ENCODE measurements at places on chromosomes 7 and 10. TPM values are rescaled to one million over a fixed set of nuclear protein-coding genes. Genes with fewer than 3 reads are reported as not detected.

IGFBP3 gene
- total RNA-seq = 981 TPM

DNA sequence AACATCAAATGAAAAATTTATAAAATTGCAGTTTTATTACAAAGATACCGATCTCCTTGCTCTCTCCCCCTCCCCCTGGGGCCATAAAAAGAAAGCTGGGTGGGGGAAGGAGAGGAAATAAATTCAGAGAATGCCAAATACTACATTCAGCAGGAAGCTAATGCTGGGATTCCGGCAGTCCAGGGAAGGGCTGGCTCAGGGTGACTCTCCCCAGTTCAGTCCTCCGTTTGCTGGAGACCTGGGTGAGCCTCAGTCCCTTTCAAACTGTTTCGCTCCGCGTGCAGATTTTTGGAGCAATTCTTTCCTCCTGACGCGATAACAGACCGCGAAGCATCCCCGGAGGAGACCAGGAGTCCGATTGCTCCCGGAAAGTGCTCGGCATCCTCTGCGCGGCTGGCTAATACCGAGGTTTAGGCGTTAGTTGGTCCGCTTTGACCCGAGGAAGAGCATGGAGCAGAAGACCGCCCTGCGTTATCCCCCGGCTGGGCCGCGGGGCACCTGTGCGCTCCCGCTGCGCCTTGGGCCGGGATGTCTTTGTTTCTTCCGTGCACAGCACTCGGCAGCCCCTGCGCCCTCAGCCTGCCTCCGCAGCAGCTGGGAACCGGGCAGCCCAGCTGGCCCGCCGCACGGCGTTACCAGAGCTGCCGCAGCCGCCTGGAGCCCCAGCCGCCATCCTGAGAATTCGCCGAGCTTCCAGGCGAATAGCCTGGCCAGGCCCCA, 3.9 kb upstream of the HOXA2 start:
- peaks cover 19% of the 10 kb centered on the region for H3K36me3 ChIP-seq
- H3K27me3 ChIP-seq = peaks cover 42% of the 10 kb centered on the region
- peak overlapping the region; percentile 43 for H3K4me3 ChIP-seq
- H3K4me1 ChIP-seq = peaks cover 38% of the 10 kb centered on the region
- no peak for DNase-seq

DNA sequence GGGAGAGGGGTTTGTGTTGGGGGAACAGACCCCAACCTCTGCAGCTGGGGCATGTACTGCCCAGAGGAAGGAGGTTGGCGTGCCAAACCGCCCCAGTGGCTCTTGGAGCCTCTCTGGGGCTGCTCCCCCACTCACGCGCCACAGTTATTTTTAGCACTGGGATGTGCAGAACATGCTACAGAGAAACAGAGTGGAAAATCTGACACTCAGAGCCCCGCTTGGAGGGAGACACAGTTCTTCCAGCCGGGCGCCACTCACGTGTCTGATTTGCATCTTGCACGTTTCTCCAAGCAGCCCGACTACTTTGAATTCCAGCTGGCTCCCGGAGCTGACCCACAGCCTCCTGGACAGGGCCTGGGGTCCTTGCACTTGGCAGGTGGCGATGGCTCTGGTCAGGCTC, 182.0 kb downstream of the RPS24 start:
- no peak overlapping the region for H3K4me3 ChIP-seq
- peaks cover 5% of the 10 kb centered on the region for H3K27me3 ChIP-seq
- H3K36me3 ChIP-seq = peaks cover 11% of the 10 kb centered on the region
- peak; percentile 77 for DNase-seq
- H3K4me1 ChIP-seq = peaks cover 36% of the 10 kb centered on the region

GRCh38 chr10:57785068-57785467, 482.6 kb downstream of the IPMK start:
- no peaks in the 10 kb centered on the region for H3K36me3 ChIP-seq
- DNase-seq = no peak
- no peaks in the 10 kb centered on the region for H3K27me3 ChIP-seq
- no peaks in the 10 kb centered on the region for H3K4me1 ChIP-seq
- no peak overlapping the region for H3K27ac ChIP-seq

GRCh38 chr10:53029449-53029848, 256.9 kb upstream of the MBL2 start:
- no peaks in the 10 kb centered on the region for H3K27me3 ChIP-seq
- no peak overlapping the region for H3K4me3 ChIP-seq
- no peaks in the 10 kb centered on the region for H3K4me1 ChIP-seq
- no peak for DNase-seq
- no peak overlapping the region for H3K27ac ChIP-seq

GRCh38 chr7:148931470-148931869, 47.4 kb upstream of the EZH2 start:
- H3K27me3 ChIP-seq = peaks cover 5% of the 10 kb centered on the region
- no peaks in the 10 kb centered on the region for H3K36me3 ChIP-seq
- no peak overlapping the region for H3K27ac ChIP-seq
- no peaks in the 10 kb centered on the region for H3K4me1 ChIP-seq

DNA sequence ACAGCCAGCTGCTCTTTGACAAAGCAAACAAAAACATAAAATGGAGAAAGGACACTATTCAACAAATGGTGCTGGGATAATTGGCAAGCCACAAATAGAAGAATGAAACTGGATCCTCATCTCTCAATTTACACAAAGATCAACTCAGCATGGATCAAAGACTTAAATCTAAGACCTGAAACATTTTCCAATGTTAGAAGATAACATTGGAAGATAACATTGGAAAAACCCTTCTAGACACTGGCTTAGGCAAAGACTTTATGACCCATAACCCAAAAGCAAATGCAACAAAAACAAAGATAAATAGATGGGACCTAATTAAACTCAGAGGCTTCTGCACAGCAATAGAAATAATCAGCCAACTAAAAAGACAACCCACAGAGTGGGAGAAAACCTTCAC, 425.7 kb upstream of the SEMA3D start:
- no peaks in the 10 kb centered on the region for H3K36me3 ChIP-seq
- no peaks in the 10 kb centered on the region for H3K27me3 ChIP-seq
- H3K4me1 ChIP-seq = no peaks in the 10 kb centered on the region
- no peak for DNase-seq
- no peak overlapping the region for H3K4me3 ChIP-seq

DNA sequence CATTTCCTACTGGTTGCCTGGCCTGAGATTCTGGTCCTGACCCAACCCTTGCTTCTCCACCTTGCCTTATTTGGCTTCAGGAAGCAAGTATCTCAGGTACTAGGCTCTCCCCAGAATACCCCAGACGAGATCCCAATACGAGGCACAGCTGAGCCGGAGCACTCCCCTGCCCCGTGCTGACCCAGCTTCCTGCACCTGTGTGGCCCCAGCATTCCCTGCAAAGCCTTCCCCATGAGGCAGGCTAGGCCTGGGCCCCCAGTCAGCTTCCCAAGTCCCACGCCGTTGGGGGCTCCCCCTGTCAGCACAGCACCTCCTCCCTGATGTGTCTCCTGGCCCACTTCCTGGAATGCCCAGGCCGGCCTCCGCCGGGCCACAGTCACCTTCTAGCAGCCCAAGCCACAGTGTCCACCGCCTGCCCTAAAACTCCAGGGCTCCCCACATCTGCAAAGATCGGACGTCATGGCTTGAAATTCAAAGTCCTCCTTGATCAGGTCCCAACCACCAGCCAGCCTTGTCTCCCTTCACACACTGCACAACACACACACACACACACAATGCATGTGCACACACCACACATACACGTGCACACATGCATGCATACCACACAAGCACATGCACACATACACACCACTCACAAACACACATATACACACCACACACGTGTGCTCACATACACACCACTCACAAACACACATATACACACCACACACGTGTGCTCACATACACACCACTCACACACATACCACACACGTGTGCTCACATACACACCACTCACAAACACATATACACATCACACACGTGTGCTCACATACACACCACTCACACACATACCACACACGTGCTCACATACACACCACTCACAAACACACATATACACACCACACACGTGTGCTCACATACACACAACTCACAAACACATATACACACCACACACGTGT, 78.9 kb upstream of the FOXK1 start:
- no peak overlapping the region for H3K27ac ChIP-seq
- no peaks in the 10 kb centered on the region for H3K27me3 ChIP-seq
- no peak overlapping the region for H3K4me3 ChIP-seq
- no peak for DNase-seq
- no peaks in the 10 kb centered on the region for H3K4me1 ChIP-seq
- no peaks in the 10 kb centered on the region for H3K36me3 ChIP-seq

- H3K27ac ChIP-seq = no peak overlapping the region
- no peak overlapping the region for H3K4me3 ChIP-seq
- H3K27me3 ChIP-seq = peaks cover 1% of the 10 kb centered on the region
These were observed 83.5 kb upstream of the FZD1 start for GRCh38 chr7:91180746-91181145.

- DNase-seq = no peak
- H3K36me3 ChIP-seq = no peaks in the 10 kb centered on the region
- peaks cover 19% of the 10 kb centered on the region for H3K27me3 ChIP-seq
- no peak overlapping the region for H3K4me3 ChIP-seq
These were observed 7.8 kb downstream of the FOXL3 start for GRCh38 chr7:297611-298374.

DNA sequence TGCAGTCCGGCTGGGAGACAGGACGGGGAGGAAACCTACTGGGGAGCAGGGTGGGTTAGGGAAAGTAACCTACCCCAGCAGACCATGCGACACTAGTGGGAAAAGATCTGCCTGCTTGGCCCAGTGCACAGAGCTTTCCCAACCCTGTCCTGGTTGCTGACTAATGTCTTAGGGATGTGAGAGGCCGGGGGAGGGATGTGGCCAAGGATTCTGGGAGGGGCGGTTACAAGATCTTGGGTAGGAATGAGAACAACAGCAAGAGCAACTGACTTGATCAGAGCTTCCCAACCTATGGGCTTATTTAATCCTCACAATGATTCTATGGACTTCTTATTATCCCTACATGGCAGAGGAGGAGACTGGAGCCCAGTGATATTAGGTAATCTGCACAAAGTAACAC, 24.0 kb upstream of the EIF5AL1 start:
- H3K4me1 ChIP-seq = peaks cover 45% of the 10 kb centered on the region
- peak overlapping the region; percentile 93 for H3K27ac ChIP-seq
- DNase-seq = peak; percentile 87

AKR1C8 gene
- not detected for total RNA-seq

GRCh38 chr7:110983822-110984456, 107.0 kb upstream of the LRRN3 start:
- no peak overlapping the region for H3K27ac ChIP-seq
- H3K4me1 ChIP-seq = 0 out of 2 replicates have a peak, but pooled peaks cover 8% of the 10 kb centered on the region
- H3K27me3 ChIP-seq = no peaks in the 10 kb centered on the region
- H3K4me3 ChIP-seq = no peak overlapping the region
- H3K36me3 ChIP-seq = no peaks in the 10 kb centered on the region

FOXP2 gene
- total RNA-seq = 0.12 TPM

SHOC2 gene
- 39.5 TPM for total RNA-seq

DNA sequence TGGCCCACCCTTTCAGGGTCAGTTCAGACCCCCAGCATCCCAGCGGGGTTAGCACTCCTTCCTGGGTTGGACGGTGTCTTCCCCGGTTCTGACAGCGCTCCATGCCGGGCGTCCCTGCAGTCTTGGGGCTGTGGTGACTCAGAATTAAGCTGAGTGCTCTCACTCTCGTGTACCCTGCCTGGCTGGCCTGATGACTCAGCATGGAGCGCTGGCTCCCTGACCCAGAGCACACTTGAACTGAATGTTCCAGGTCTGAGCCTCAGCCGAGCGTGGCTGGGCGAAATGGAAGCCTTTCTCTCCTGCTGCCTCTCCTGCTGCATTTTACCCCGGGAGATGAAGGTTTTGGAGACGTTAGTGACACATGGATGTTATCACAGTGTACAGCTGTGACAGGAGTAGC, 7.1 kb downstream of the BAG3 start:
- peaks cover 2% of the 10 kb centered on the region for H3K27me3 ChIP-seq
- DNase-seq = peak; percentile 94
- peak overlapping the region; percentile 97 for H3K27ac ChIP-seq
- peaks cover 33% of the 10 kb centered on the region for H3K36me3 ChIP-seq
- peak overlapping the region; percentile 89 for H3K4me3 ChIP-seq

GRCh38 chr10:69492091-69492745, 41.0 kb downstream of the TSPAN15 start:
- H3K4me1 ChIP-seq = peaks cover 9% of the 10 kb centered on the region
- H3K27me3 ChIP-seq = peaks cover 9% of the 10 kb centered on the region
- no peak overlapping the region for H3K27ac ChIP-seq
- peaks cover 13% of the 10 kb centered on the region for H3K36me3 ChIP-seq
- no peak for DNase-seq
- H3K4me3 ChIP-seq = no peak overlapping the region

GRCh38 chr7:110941385-110941784, 149.5 kb upstream of the LRRN3 start:
- peaks cover 59% of the 10 kb centered on the region for H3K4me1 ChIP-seq
- no peak for DNase-seq
- no peaks in the 10 kb centered on the region for H3K27me3 ChIP-seq
- H3K27ac ChIP-seq = no peak overlapping the region
- H3K36me3 ChIP-seq = peaks cover 8% of the 10 kb centered on the region
- no peak overlapping the region for H3K4me3 ChIP-seq

- peak overlapping the region; percentile 90 for H3K4me3 ChIP-seq
- H3K36me3 ChIP-seq = peaks cover 20% of the 10 kb centered on the region
These were observed 804 bp downstream of the BCAP29 start for GRCh38 chr7:107580716-107581383.

NKX1-2 gene
- total RNA-seq = not detected

NRG3 gene
- not detected for total RNA-seq

- peaks cover 23% of the 10 kb centered on the region for H3K4me1 ChIP-seq
- H3K36me3 ChIP-seq = no peaks in the 10 kb centered on the region
- peaks cover 1% of the 10 kb centered on the region for H3K27me3 ChIP-seq
- H3K27ac ChIP-seq = no peak overlapping the region
- H3K4me3 ChIP-seq = no peak overlapping the region
These were observed 120.1 kb downstream of the ZNF248 start for GRCh38 chr10:37737336-37737735.

DNA sequence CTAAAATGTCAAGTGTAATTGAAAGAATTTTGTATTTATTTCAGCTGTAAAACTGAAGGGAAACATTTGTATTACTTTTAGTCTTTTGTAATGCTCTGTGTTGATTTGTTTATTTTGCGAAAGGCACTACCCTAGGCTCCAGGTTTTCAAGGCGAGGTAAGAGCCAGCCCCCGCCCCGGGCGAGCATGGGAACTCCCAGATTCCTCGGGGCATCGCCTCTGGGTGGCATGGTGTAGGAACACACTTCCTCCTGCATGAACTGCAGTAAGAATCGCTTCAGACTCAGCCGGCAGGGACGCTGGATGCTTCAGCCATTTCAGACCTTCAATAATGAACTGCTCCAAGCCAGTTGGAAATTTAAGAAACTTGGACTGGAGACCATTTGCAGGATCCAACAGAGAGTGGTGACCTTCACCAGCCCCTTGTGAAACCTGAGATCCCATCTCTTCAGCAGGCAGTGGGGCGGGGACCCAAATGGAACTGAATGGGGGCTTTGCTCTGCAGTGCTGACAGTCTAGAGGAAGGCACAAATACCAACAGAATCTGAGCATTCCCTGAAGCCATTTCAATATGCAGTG, 544.3 kb upstream of the MGMT start:
- H3K27ac ChIP-seq = no peak overlapping the region
- DNase-seq = no peak

- peak overlapping the region; percentile 99 for H3K27ac ChIP-seq
- peaks cover 95% of the 10 kb centered on the region for H3K4me1 ChIP-seq
- H3K4me3 ChIP-seq = peak overlapping the region; percentile 86
- H3K27me3 ChIP-seq = peaks cover 3% of the 10 kb centered on the region
These were observed 49.6 kb upstream of the SMNDC1 start for GRCh38 chr10:110354322-110354766.

- H3K4me1 ChIP-seq = no peaks in the 10 kb centered on the region
- no peak overlapping the region for H3K4me3 ChIP-seq
- no peak for DNase-seq
- H3K36me3 ChIP-seq = peaks cover 5% of the 10 kb centered on the region
- H3K27ac ChIP-seq = no peak overlapping the region
These were observed 12.0 kb upstream of the VIPR2 start for GRCh38 chr7:159156436-159157245.
